ENCODE measurements at places on chromosomes 2 and 18.

DNA sequence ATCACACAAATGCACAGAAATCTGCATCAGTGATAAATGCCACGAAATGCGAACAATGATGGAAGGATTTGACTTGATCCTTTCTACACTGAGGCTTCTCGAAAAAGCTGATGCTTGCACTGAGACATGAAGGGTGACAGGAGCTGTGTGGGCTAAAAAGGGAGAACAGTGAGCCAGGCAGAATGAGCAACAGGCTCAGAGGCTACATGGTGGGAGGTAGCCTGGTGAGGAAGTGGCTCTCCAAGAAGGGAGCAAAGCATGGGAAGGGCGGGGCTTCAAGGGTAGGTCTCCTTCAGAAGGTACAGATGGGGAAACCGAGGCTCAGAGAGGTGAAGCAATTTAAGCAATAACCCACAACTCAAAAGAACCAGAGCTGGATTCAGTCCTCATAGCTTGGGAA, 82.4 kb downstream of the TRIM43 start:
- no peak for DNase-seq

- DNase-seq: no peak
Measured at GRCh38 chr2:72681016-72681995, 144.5 kb downstream of the EXOC6B start.

- DNase-seq: no peak
Measured at GRCh38 chr2:95058466-95058988, 33.0 kb downstream of the MAL start.

GRCh38 chr2:27489118-27489497, 435 bp downstream of the IFT172 start:
- no peak for DNase-seq

- no peak for DNase-seq
Measured at GRCh38 chr18:10482985-10483949, 28.8 kb downstream of the APCDD1 start.

DNA sequence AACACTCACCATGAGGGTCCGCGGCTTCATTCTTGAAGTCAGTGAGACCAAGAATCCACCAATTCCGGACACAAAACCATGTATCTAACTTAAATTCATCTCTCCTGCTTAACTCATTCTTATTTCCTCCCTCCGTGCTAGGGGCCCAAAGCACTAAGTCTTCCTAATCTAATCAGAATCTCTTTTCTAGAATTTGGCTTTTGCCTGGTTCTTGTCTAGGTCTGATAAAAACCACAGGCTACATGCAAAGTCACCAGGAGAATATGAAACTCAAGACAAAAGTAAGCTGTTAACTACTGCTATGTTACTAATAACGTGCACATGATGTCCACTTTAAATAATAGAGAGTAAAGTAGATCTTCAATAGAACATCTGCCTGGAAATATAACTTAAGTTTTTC, 69.9 kb downstream of the TRIP12 start:
- no peak for DNase-seq

DNA sequence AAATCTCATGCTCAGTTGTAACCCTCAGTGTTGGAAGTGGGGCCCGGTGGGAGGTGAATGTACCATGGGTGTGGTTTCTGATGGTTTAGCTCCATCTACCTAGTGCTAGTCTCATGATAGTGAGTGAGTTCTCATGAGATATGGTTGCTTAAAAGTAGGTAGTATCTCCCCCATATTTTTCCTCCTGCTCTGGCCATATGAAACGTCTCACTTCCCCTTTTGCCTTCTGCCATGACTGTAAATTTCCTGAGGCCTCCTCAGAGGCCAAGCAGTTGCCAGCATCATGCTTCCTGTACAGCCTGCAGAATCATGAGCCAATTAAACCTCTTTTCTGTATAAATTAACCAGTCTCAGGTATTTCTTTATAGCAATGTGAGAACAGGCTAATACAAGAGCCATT, 62.8 kb upstream of the RNF152 start:
- DNase-seq: no peak

DNA sequence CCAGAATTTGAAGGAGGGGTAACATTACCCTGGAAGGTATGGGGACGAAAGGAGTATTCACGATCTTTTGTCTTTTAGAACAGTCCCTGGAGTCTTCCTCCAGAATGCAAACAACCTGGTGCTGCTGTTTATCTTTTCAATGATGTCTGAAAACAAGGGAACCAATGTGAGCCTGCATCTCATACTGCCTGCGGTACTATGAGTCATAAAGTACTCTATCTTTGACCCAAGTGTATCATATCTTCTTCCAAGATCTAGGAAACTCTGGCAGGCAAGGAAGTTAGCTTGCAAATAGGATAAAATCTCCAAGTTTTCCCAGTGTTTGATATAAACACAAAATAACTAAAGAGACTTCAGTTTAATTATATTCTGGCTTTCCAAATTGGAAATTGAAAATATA, 968.5 kb downstream of the LRP1B start:
- DNase-seq: no peak

GRCh38 chr2:142718576-142719155, 158.8 kb upstream of the KYNU start:
- DNase-seq: no peak

- no peak for DNase-seq
Measured at GRCh38 chr18:37429791-37430190, 135.8 kb downstream of the CELF4 start.

DNA sequence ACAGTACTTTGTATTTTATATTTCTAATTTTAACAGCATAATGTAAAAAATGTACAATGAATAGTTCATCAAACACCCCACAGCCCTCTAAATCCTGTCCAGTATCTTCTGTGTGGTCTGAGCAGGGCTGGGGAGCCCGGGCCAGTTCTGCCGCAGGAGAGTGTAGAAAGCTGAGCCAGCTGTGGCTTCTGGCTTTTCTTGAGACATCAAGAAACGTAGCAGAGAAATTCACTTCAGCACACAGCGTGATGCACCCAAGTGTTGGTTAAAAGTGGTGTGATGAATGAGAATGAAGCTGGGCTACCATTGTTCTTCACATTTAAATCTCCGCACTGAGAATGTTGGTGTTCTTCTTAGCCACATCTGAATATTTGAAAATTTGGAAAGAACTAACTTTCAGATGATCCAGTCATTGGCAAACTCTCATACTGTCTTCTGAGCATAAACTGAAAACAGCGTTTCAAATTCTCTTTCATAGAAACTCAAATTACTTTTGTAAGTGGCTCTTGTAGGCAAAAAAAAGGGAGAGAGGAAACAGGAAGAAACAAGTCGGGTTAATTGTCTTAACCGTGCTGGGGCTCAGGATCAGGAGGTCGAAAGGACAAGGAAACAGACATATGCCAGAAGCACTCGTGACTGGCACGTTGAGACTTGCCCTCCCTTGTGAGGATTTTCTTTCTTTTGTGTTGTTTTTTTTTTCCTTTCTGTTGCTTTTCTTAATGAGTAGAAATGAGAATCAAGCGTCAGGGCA, 23.4 kb upstream of the TMEM87B start:
- DNase-seq: peak; percentile 56

DNA sequence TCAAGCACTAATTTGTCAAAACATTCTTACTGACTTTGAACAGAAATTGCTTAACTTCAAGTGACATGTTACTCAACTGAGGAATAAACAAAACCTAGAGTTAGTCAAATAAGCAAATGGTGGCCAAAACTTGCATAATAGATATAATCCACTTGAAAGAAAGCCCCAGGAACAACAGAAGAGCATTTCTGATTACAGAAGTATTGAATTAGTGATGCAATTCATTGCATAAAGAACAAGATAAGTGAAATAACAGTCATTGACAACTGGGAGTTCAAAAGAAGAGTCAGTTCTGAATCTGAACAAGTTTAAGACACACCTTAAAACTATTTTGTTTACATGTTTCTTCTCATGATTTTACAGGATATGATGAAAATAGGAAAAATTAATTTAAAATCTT, 30.8 kb downstream of the COBLL1 start:
- DNase-seq: no peak

- no peak for DNase-seq
Measured at GRCh38 chr18:10322004-10322403, 132.4 kb upstream of the APCDD1 start.

DNA sequence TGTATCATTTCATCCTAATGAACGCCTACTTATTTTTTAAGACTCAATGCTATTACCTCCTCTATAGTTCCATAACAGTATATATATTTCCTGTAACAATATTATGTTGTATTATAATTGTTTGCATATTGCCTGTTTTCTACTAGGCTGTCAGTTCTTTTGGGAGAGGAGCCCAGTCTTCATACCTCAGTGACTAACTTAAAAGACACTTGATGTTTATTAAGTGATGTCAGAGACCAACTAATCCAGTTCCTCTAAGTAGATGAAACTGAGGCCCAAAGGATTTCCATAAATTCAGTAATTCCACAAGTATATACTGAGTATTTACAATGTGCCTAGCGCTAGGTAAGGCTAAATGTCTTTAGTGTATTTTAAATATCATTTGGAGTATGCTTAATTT, 48.9 kb upstream of the AAK1 start:
- no peak for DNase-seq

DNA sequence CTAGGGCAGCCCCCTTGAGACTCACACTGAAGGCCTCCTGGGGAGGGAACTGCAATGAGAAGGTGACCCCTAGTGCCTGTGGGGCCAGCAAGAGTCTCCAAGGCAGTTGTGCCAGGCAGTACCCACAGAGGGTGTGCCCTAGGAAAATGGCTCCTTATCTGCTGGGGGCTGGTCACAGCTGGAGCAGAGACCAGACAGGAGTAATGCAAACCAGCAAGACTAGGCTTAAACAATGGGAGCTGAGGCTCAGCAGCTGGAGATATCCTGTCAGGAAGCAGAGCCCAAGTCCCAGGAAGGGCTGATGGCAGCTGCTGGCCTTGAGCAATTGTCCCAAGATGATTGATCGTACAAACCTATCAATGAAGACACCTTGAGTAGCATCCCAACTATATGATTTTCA, 26.8 kb upstream of the E2F6 start:
- peak; percentile 58 for DNase-seq

- no peak for DNase-seq
Measured at GRCh38 chr2:157056200-157056676, 201.3 kb upstream of the GALNT5 start.

DNA sequence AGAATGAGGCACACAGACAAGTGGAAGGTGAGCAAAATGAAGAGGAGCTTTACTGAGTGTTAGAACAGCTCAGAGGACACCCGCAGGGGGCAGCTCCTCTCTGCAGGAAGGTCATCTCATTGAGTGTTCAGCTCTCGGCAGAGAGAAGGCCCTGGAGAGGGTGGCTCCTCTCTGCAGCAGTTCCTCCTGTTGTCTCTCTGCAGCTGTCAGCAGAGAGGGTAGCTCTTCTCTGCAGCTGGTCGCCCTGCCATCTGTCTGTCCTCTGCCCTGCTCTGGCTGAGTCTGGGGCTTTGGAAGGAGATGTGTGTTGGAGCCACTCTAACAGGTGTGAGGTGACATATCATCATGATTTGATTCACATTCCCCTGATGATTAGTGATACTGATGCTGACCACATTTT, 6.8 kb upstream of the SNTG2 start:
- DNase-seq: no peak

- DNase-seq: no peak
Measured at GRCh38 chr2:207974216-207974605, 51.1 kb downstream of the PLEKHM3 start.

- peak; percentile 92 for DNase-seq
Measured at GRCh38 chr18:46158499-46158898, 54.3 kb downstream of the HAUS1 start.

DNA sequence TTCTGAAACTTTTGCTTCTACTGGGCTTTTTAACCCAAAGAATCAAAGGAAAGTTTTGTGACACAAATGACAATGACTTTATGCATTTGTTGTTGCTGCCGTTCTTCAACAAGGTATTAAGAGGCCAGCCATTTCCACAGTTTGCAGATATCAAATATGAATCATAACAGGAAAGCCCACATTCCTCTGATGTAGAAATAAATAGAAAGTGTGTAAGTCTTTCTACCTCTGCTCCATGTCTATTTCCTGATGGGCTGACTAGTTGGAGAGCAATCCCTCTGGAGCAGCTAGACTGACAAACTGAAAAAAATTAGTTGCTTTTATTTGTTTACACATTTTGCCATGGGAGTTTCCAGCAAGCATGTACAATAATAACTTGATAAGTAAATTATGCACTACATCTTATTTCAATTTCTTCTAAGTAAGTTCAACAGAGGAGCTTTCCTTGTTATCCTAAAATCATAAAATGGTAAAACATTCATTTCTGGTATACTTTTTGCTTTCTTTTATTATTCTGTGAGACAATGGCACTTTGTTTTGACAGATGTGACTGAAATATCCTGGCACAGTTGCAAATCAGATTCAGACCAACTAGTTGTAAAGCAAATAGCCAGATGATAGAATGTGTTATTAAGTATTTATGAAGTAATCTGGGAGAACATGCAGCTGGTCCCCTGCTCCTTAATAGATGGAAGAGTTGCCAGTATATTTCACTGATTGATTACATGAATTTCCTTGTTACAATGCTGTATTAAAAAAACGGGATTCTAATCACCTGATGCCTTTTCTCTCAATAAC, 266.7 kb downstream of the METTL4 start:
- no peak for DNase-seq

DNA sequence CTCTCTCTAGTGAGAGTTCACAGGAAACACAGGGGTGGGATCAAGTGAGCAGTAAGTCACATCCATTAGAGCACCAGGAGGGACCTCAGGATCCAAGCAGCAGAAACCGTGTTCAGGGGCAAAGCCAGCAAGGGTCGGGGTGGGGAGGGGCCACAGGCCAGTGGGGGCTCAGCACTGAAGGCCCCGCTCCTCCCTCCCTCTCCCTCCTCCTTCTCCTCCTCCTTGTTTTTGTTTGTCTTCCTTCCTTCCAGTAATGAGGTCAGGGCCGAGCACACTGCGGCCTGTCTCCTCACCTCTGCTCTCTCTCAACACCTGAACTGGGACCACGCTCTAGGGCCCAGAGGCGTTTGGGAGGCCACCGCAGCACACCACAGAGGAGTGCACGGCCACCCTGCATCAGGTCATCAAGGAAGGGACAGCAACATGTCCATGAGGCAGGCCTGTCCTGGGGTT, 20.9 kb downstream of the MTERF4 start:
- no peak for DNase-seq

- DNase-seq: peak; percentile 44
Measured at GRCh38 chr2:234289834-234290590, 206.9 kb downstream of the ARL4C start.

DNA sequence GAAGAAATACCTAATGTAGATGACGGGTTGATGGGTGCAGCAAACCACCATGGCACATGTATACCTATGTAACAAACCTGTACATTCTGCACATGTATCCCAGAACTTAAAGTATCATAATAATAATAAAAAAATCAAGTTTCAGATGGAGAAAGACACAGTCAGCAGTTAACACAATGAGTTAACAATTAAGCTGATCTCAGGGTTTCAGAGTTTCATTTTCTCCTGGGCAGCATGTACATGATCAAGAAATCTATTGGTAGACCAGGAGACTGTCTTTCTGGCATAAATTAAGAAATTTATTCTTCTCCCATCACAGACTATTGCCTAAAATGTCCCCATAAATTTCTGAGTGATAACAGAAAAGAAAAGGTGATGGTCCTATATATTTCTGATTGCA, 155.3 kb downstream of the RAD51AP2 start:
- DNase-seq: no peak

DNA sequence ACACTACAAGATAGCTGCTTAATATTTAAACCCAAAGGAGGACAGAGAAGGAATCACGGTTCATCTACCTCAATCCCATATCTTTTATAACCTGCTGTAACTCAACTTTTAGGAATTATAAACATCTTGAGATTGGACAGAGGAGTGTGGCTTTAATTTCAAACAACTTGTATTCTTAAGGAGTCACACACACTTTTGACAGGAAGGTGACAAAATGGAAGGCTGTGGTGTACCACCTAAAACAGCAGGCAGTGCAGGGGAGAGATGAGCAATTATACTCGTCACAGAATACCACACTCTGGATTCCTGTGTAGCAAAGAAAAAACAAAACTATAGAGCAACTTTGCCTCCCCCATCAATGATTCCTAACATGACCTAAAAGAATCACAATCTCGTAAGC, 194.8 kb downstream of the ZEB2 start:
- no peak for DNase-seq

All from ELF-1 (cell line).